ENCODE measurements at places on chromosomes 12 and 14.

DNA sequence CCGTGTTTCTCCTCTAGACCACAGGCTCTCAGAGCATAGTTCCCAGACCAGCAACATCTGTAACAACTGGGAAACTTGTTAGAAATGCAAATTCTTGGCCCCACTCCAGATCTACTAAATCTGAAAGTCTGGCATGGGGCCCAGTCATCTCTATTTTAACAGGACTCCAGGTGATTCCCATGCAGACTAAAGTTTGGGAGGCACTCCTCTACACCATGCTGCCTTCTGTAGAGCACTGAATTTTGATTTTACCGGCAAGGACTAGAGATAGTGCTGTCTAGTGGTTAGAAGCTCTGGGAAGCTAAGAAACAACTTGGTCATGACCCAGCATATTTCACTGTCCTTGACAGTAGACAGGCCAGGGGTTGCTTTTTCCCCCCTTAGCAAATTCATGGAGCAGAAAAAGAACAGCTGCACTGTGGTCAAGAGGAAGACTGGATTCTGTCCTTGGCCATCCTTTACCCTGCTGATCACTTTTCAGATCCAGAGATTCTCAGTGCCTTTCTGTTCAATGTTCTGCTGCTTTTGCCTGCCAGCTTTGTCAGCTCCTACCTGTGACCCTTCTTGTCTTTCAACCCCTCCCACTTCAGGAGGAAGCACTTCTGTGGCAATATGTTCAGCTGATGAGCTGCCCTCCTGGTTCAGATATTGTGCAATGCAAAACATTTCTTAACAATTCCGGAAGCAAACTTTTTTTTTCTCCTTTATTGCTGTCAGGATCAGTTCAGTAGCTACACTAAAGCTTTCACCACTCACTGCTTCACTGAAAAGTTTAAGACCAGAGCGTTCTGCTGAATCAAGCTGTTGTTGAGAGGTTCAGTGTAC is 133.8 kb upstream of the NUDT4 start:
- DNase-seq = peak; percentile 16

GRCh38 chr12:124713041-124713435 is 145.6 kb upstream of the NCOR2 start:
- peak; percentile 10 for DNase-seq

GRCh38 chr14:26841920-26842741 is 244.3 kb upstream of the NOVA1 start:
- no peak for DNase-seq

DNA sequence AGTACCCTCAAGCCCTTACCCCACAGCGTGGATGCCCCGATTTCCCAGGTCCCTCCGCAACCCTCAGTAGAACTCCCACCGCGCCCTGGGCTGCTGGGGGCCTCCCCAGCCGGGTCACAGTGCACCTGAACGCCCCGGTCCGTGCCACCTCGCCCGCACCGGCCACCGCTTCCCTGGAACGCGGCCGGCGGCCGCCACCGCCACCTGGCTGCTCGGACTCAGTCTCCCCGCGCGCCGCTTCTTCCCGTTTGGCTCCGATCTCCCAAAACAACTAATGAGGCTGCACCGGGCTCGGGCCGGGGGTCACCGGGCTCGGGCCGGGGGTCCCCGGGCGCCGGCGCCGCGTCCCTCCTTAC is 1.0 kb downstream of the ITPK1 start:
- DNase-seq = no peak

GRCh38 chr14:55877942-55878341 is 240.3 kb upstream of the PELI2 start:
- no peak for DNase-seq

DNA sequence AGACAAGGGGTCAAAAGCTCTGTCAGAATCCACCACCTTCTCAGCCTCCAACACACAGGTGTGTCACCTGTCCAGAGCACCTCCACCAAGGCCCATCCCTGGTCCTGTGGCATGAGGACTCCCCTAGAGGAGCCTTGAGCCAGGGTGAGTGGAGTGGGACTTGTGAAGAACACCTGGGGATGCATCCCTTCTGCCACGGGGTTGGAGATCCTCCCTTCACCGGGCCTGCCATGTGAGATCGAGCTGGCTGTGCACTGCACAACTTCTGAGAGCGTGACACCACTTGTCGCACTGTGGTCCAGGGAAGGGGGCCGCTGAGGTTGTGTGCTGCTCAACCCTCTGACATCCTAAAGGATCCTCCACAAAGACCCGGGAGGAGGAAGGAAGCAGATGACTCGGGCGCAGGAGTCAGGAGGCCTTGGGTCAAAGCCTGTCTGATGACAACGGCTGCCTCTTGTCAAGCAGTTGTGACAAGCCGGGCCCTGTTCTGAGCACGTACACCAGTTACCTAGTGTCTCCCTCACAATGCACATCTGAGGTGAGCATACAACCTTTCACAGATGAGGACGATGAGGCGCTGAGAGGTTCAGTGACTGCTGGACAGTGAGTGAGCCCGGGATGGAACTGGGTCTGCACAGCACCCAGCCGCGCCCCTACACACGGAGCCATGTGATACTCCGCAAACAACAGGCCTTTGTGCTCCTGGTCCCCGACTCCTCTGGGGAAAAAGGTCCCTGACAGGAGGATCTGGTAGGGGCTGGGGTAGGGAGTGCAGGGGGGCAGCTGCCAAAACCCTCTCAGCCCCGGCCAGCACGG is 35.6 kb downstream of the CHGA start:
- DNase-seq = no peak

DNA sequence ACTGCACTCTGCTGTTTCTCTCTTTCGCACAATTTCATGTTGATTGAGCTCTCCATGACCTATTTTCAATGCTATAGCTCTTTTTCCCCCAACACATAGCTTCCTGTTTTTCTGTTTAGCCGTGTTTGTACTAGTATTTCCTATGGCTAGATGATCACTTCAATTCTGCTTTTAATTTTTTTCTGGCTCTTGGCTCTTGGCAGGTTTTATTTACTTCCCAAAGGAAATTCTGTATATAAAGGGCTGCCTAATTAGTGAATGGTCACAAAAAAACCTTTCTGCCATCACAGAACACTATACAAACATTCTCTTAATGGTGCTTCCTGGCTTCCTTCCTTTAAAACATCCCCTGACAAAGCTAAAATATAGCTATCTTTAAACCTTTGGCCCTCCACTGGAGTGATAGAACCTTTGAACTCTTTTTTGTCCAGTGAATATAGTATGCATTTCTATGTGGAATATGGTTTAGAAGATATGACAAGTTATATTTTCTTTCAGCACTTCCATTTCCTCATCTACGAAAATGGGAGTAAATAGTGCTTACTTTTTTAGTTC is 88.2 kb downstream of the RASSF9 start:
- no peak for DNase-seq

DNA sequence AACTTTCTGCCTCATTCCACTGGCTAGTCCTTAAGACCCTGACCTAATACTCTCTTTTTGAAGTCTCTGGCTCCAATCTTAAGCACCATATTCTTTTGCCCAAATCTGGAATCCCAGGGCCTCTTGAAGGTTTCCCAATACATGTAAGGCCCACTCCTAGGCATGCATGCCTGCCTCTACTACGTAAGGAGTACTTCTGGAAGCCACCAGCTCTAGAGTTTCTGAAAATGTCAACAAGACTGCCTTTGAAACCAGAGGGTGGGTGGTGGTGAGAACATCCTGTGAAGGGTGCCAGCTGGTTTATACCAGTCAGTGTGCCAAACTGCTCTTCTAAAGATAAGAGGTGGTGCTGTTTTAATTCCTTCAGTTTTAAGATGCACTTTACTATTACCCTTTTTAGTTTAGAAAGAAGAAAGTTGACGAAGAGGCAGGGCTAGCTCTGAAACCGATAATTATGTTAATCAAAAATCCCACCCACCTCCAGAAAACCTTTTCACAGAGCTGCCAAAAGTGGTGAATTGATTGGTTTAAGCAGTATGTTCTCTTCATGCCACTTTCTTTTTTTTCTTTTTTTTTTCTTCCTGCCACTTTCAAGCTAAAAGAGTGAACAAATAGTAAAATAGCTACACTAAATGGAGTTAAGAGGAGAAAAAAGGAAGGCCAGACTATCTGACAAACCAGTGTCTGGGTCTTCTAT is 8.7 kb upstream of the WDR89 start:
- DNase-seq = peak; percentile 71

DNA sequence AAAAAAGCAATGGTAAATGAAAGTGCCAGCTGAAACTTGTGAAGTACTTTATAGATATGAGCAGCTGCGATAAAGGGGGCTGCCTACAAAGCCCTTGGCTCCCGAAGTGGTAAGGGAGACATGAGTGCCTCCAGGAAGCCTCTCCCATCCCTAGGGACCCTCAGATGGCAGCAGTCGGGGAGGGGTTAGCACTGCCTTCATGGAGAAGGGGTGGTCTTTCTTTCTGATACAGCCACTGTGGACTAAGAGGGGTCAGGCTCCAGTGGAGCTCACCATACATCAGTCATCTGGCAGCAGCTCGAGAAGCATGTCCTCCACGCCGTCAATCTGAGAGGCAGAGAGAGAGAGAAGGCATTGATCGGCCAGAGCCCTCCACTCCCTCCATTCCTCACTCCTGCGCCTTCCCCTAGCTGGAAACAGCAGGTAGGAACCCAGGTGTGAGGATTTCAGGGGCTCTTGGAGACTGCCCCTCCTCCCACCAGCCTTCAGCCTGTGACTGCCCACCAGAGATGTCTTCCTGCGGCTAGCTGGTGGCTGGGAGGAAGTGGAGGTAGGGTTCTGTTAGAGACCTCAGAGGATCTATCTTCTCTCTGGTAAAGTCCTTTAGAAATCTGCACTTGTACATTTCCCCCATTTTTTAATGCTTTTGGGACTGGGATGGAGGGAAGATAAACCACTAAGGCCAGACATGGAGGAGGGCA is 2.3 kb downstream of the TCL1A start:
- DNase-seq = no peak

GRCh38 chr12:38374751-38375150 is 58.2 kb downstream of the ALG10B start:
- no peak for DNase-seq
